WTC11 (cell line): ENCODE measurements at places on chromosomes 11 and 22.
A peak's percentile ranks its signal among the peaks of the same experiment; 100 is the strongest.

DNA sequence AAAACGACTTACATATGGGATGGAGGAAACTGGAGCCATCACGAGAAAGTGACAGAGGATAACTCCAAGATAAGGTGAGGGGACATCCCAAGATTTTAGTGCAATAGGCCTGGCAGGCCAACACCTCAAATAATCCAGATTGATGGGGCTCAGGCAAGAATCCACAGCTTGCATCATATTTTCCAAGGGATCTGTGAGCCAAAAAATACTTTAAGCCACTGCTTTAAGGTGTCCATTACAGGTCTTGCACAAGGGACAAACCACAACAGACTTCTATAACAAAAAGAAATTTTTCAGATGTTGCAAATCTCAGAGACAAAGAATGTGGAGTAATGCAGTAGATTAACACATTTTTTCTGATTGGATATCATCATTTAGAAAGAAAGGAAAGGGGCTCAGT, 45.6 kb downstream of the DENND5A start:
- H3K27ac ChIP-seq: peak overlapping the region; percentile 30; the same call in 1 of the 2 replicates
- H3K36me3 ChIP-seq: no peaks in the 10 kb centered on the region
- peaks cover 17% of the 10 kb centered on the region for H3K4me1 ChIP-seq
- no peak for DNase-seq

DNA sequence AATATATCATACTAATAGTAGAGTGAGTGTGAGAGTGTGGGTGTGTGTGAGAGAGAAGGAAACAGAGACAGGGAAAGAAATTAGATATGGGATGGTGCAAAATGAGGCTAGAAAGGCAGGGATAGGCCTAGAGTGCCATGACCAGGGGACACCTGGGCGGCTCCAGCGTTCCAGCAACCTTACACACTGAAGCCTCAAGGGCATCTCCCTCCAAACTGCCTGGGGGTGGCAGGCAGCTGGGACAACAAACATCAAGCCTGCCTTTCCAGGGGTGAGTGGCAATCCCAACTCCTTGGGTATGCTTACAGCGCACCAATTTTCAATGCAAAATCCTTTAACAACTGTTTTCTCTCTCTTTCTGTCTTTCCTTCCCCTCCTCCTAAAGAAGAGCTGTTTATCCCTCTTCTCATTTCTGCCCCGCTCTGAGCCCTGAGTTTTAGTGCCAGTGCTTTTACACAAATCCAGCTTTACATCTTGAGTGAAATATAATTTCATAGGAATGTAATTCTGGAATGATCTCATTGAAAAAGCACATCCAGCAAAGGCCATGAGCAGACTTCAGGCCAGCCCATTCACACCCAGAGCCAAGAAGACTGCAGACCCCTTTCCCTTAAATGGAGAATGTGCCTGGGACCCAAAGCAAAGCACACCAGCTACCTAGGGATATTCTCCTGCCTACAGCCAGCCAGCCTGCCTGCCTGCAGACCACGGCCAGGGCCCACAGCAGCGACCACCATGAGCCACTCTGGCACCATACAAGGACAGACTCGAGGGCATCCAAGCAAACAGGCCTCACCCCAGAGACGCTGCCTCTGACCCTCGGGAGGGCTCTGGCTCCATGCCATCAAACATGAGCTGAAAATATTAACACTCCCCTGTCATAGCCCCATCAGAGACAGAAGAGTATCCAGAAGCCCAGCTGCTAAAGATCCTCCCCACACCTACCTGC, 90.3 kb downstream of the RPL27A start:
- no peak for DNase-seq
- H3K36me3 ChIP-seq: no peaks in the 10 kb centered on the region
- no peaks in the 10 kb centered on the region for H3K27me3 ChIP-seq
- peak overlapping the region; percentile 64; the same call in 1 of the 2 replicates for H3K27ac ChIP-seq

- no peaks in the 10 kb centered on the region for H3K36me3 ChIP-seq
- H3K27me3 ChIP-seq: no peaks in the 10 kb centered on the region
- H3K4me3 ChIP-seq: no peak overlapping the region
- no peak for DNase-seq
- peaks cover 11% of the 10 kb centered on the region for H3K4me1 ChIP-seq
Measured at GRCh38 chr11:77308838-77309237, 7.4 kb upstream of the GDPD4 start.

DNA sequence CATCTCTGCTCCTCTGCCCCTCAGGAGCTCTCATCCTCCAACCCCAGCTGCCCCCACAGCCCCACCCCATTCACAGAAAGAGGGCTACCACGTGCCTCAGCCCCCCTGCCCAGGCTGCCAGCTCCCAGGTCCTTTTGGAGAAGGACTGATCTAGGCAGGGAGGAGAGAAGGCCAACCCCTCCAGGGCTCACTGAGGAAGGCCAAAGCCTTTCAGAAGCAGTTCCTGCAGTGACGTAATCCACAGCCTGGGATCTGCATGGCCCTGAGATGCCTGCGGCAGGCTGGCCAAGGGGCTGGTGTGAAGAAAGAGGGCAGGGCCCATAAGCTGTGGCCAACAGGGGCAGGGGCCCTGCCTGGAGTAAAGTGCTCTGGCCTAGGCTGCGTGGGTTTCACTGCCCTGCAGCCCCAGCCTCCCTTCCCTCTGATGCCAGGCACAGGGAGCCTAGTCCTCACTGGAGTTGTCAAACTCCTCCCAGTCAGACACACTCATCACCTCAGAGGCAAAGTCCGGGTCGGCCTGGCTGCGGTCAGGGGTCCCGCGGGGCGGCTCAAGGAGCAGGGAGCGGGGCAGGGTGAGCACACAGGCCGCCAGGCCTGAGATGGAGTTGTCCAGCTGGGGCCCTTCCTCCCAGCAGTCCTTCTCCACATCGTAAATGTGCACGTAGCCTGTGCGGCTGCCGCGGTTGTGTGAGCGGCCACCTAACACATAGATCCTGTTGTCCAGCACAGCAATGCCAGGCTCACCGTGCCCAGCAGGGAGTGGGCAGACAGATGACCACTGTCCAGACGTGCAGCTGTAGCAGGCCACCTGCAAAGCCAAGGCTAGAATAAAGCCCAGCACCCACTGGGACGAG, 4.2 kb upstream of the SCARF2 start:
- H3K27me3 ChIP-seq: peaks cover 23% of the 10 kb centered on the region
- DNase-seq: no peak
- no peak overlapping the region for H3K4me3 ChIP-seq
- H3K27ac ChIP-seq: no peak overlapping the region
- peaks cover 14% of the 10 kb centered on the region for H3K4me1 ChIP-seq
- no peaks in the 10 kb centered on the region for H3K36me3 ChIP-seq

- peaks cover 11% of the 10 kb centered on the region for H3K4me1 ChIP-seq
- H3K27me3 ChIP-seq: no peaks in the 10 kb centered on the region
- H3K4me3 ChIP-seq: no peak overlapping the region
- H3K36me3 ChIP-seq: no peaks in the 10 kb centered on the region
- no peak for DNase-seq
Measured at GRCh38 chr11:75174781-75175370, 24.0 kb downstream of the SLCO2B1 start.

DNA sequence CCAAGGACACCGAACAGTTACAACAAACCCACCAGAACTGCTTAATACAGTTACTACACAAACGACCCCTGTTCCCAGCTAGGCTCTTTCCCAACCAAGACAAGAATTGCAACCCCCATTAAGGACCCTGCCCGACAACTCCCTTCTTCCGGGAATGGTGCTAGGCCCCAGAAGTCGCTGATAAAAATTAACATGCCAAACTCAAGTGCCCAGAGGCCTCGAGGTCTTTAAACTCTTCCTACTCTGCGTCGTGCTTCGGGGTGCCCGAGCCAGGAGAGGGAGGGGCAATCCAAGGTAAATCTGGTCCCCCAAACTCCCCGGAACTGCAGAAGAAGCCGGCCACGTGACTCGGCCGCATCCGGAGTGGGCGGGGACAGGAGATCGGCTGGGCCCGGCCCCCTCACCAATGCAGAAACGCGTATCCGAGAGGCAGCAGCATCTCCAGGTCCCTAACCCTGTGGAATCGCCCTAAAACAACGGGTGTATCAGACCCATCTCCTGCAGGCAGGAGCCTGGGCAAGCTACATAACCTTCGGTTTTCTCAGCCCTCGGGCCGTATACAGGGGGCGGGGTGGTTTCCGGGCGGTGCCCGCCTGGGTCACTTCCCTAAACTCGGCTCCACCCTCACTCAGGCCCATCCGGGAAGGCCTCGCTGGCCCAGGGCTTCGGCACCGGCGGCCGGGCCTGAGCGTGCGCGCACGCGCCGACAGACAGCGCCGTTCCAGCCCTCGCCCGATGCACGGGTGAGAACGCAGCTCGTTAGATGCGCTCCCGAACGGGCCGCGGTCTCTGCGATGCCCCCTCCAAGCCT, 1.1 kb downstream of the CFL1 start:
- H3K27me3 ChIP-seq: no peaks in the 10 kb centered on the region
- peaks cover 21% of the 10 kb centered on the region for H3K4me1 ChIP-seq
- peak overlapping the region; percentile 88 for H3K27ac ChIP-seq

DNA sequence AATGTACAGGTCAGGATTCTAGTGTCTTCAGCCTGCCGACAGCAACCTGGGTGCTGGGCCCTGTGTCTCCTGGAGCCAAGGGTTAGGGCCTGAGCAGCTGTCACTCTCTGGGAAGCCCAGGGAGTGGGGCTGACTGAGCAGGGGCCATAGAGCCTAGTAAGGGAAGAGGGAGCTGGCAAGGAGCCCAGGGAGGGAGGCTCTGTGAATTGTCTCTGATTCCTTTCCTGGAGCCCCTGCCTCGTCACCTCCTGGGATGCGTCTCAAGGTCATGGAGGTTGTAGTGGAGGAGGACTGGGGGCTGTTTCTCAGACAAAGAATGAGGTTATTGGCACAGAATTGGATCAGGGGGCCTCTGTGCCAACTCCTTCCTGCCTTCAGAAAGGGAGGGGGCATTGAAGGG, 11.8 kb downstream of the SOX10 start:
- H3K27ac ChIP-seq: no peak overlapping the region
- H3K27me3 ChIP-seq: no peaks in the 10 kb centered on the region
- DNase-seq: no peak
- H3K4me1 ChIP-seq: peaks cover 25% of the 10 kb centered on the region
- peaks cover 30% of the 10 kb centered on the region for H3K36me3 ChIP-seq
- no peak overlapping the region for H3K4me3 ChIP-seq

DNA sequence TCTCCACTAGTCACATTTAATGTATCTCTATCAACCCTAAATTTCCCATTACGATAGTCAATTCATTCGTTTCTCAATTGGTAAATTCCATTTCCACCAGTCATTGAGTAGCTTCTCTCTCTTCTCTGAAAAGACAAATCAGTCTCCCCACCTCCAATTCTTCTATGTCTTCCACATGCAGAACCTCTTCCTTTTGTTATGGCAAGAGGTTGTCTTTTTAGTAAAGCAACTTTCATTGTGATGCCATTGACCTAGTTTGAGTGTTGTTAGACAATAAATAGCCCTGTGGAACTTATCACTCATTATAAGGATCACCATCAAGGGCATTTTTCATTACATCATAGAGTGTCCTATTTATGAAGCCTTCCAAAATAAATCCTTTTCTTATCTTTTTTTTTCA, 340.9 kb downstream of the LRRC4C start:
- peak overlapping the region; percentile 15 for H3K4me3 ChIP-seq
- DNase-seq: no peak
- H3K27me3 ChIP-seq: no peaks in the 10 kb centered on the region
- 0 out of 2 replicates have a peak, but pooled peaks cover under 1% of the 10 kb centered on the region for H3K36me3 ChIP-seq
- H3K4me1 ChIP-seq: peaks cover 62% of the 10 kb centered on the region

DNA sequence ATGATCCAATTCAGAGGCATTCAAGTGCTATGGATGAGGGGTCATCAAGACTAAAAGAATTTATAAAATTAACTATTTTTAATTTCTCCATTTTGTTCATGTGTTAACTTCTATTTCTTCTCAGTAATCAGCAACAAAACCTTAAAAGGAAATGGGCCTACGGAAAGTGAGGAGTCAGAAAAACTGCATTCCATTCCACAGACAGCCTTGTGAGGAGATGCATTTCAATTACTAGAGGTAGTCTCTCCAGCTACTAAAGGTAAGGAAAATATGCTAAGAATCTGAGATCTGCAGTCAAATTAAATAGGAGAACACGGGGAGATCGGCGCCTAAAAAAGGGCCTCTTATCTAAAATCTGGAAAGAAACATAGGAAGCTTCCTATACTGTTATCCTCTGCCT, 661.7 kb downstream of the DLG2 start:
- H3K36me3 ChIP-seq: no peaks in the 10 kb centered on the region
- no peak for DNase-seq
- no peaks in the 10 kb centered on the region for H3K27me3 ChIP-seq
- peak overlapping the region; percentile 79 for H3K27ac ChIP-seq
- no peak overlapping the region for H3K4me3 ChIP-seq

- peaks cover 7% of the 10 kb centered on the region; the same call in 1 of the 2 replicates for H3K4me1 ChIP-seq
- peaks cover 15% of the 10 kb centered on the region for H3K36me3 ChIP-seq
- no peak overlapping the region for H3K4me3 ChIP-seq
Measured at GRCh38 chr11:13663631-13664071, 4.8 kb upstream of the FAR1 start.

GRCh38 chr22:20783844-20784723, 10.2 kb downstream of the SERPIND1 start:
- peak; percentile 45 for DNase-seq
- no peaks in the 10 kb centered on the region for H3K27me3 ChIP-seq
- H3K36me3 ChIP-seq: no peaks in the 10 kb centered on the region
- H3K4me3 ChIP-seq: no peak overlapping the region
- no peak overlapping the region for H3K27ac ChIP-seq
